DMS79 treated with DMSO at 0.1 percent for 48 hours (cell line): ENCODE measurements at places on chromosomes 7 and 10.

DNA sequence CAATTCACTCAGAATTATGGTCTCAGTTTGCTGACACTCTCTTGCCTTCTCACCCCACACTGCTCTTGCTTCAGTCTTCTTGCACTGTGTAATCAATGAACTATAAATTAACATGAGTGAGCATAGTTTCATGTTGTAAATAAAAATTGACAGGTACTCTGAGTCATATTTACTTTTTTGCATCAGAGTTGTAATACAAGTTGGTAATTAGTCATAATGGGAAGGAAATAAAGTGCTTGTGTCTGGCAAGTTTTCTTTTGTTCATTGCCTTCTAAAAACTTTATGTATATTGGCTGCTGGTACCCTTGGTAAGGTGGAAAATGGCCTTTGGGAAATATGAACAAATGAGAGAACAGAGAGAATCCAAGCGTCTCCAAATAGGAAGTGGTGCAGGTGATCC lies 169.3 kb upstream of the MAGI2 start:
- no peak for DNase-seq

- no peak for DNase-seq
These were observed 67.6 kb downstream of the JAZF1 start for GRCh38 chr7:28112883-28113540.

DNA sequence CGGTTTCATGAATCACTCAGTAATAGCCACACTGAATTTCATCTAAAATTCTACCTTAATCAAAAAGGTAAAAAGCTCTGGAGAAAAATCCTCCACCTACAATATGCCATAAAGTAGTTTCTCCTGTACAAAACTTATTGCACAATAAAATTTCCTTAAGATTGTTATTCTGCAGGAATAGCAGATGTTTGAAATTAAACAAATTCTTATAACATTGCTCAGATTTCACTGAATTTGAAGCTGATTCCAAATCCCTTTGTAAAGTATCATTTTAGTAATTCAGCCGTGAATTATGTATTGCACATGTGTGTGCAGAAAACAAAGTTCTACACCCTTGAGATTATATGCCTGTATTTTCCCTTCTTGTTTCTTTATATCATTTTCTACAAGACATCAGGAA lies 123.8 kb downstream of the AMPH start:
- DNase-seq, result no peak

DNA sequence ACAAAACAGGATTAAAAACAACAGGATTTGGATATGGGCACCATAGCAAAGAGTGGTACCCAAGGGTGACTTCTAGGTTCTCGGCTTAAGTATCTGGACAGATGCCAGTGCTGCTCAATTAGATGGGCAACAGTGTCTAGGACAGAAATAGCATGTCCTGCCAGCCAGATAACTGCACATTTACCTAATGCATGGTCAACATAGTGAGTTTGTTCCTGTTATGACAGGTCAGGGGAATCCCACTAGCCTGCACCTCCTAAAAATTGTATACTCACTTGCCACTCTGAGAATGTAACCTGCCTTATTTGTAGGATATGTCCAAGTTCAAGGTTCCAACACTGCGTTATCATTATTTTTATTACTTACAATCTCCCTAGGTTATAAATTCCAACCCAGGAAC lies 471.7 kb downstream of the GRM8 start:
- peak; percentile 16 for DNase-seq

DNA sequence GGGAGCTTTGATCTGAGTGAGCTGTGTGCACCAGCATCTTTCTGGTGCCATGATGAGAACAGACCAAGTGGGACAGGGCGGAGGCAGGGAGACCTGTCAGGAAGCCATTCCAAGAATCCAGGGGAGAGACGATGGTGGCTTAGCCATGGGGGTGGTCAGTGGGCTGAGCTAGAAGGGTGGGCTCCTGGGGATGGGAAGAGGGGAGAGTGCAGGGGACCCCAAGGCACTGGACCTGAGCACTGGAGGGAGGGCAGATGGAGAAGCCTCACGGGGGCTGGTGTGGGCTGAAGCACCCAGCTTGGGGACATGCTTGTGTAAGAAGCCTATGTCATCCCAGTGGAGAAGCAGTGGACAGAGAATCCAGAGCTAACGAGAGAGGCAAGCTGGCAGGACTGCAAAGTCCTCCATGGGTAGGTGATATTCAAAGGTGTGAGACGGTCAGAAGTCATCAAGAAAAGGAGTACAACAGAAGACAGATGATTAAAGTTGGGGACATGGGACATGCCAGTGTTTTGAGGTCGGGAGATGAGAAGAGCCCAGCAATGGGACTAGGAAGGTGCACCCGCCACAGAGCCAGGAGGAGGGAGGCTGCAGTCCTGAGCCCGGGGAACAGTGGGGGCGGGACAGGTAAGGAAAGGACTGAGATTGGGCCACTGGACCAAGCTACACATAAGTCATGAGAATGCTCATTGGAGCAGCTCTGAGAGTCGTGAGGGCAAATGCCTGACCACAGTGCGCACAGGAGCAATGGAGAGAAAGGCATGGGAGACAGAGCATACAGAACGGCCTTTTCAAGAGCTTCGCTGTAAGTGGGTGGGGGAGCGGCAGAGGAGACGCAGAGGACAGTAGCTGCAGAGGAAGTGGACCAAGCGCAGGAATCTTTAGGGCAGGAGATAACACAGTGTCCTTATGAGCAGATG lies 72.0 kb downstream of the GRID1 start:
- no peak for DNase-seq
